ENCODE measurements at places on chromosomes 11 and 22.

DNA sequence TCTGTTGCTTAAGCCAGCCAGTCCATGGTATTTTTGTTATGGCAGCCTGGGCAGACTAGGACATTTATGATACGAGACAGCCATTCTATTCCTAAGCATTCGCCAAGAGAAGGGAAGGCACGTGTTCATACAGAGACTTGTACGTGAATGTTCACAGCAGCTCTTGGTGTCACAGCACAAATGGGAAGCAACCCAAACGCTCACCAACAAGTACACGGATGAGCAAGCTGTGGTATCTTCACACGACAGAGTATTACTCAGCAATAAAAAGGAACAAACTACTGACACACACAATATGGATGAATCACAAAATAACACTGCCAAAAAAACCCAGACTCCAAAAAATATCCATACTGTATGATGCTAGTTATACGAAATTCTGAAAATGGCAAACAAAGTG, 85.1 kb downstream of the PHF21B start:
- no peak for DNase-seq

DNA sequence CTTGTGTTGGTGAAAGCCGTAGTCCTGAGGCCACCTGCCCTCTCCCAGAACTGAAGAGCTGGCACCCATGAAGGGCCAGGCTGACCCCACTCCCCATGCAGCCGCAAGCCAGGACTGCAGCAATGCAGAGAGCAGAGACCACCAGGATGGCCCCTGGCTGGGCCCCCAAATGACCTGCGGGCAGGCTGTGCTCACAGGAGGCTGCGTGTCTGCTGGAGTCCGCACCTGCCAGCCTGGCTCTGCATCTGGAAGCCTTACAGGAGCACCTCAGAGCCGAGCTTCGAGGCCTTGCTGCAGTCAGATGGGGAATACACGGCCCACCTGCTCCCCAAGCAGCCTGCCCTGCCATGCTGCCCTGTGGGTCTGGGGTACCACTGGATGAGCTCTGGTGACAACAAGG, 1336.8 kb downstream of the TBC1D22A start:
- DNase-seq: no peak

DNA sequence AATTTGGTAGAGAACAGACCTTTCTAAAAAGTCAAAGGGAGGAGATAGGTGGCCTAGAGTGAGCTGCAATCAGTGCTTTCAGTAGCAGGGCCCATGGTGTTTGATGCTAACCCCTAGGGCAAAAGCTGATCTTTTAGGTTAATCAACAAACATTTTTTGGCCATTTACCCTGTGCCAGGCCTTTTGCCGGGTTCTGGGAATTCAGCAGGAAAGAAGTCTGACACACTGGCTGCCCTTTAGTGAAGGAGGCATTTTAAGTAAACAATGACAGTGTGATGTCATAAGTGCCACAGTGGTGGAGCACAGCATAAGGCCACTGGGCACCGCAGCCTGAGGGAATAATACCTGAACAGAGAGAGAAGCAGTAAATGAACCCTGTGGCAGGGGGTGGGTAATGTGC, 29.0 kb downstream of the C22orf31 start:
- DNase-seq: no peak

DNA sequence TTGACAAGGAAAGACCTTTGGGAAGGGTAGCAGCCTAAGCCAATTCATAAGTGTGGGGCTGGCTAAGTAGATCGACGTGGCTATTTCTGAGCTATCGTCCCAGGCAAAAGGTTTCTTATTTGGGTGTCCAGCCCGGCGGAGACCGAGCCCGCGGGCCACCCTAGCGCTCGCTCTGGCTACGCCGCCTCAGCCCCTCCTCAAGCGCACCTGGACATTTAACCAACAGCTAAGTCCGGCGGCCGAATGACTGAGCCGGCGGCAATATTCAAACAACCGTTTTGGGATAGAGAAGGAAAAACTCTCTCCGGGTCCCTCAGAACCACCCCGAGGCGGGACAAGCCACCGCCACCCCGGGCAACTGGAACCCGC, 457 bp downstream of the RNF141 start:
- no peak for DNase-seq

DNA sequence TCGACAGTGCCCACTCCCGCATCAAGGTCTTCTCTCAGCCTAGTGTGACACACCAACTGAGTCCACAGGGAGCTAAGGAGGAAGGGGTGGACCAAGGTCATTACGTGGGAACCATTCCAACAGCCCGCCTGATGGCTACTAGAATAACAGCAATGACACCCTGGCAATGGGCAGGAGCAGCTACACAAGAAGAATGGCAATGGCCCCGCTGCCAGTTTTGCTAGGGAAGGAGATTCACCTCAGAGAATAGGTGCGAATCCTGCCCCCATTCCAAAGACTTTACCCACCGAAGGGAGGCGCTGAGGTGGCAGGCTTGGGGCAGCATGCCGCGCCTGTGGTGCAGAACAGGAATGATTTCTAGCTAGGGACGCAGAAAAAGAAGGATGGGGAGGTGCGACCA, 9.1 kb downstream of the WT1 start:
- DNase-seq: no peak

- peak; percentile 39 for DNase-seq
Measured at GRCh38 chr22:44525941-44526778, 28.1 kb upstream of the RTL6 start.

DNA sequence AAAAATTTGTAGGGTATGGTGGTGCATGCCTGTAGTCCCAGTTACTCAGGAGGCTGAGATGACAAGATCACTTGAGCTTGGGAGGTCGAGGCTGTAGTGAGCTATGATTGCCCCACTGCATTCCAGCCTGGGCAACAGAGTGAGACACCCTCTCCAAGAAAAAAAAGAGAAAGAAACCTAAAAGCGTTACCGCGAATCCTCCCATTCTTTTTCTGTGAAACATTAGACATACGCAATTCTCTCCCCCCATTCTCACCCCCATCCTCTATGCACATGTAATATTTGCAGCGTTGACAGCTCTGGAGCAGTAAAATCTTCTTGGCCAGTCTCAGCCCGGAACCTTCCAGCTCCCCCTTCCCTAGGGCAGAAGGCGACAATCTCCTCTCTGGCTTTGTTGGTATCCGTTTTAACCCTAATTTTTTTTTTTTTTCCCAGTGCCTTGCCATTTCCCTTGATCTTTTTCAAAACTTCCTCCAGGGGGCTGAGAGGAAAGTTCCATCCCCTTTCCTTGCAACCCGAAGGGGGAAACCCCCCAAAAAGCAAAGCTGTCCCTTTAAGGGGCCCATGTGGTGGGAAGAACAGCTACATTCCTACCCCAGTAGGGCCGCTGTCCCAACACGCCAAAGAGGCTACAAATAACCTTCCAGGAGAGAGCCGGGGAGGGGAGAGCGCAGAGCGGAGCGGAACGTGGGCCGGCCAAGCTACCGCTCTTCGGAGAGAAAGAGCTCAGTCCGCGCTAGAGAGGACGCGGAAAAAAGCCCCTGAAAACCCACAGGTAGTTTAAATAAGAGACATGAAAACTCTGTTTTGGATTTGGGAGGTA, 1.9 kb downstream of the LRP4 start:
- no peak for DNase-seq

- no peak for DNase-seq
Measured at GRCh38 chr11:20046416-20046815, 113.9 kb downstream of the DBX1 start.

- DNase-seq: no peak
Measured at GRCh38 chr11:5291207-5291838, 10.4 kb downstream of the OR51B4 start.

DNA sequence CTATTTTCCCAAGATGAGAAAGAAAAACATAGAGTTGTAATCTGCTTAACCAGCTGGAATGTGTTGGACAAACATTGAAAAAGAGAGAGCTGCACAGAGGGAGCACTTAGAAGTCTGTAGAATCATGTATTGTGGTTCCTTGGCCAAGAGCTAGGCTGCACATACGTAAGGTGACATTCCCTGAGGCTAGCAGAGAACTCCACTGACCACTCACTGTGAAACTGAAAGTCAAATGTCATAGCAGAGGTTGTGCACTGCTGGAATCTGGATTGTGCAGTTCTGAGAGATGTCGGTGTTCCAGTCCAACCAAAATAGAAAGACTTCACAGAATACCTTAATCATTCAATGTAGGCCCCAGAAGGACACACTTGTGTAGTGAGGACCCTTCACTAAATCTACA, 772.8 kb upstream of the RAG2 start:
- DNase-seq: no peak

DNA sequence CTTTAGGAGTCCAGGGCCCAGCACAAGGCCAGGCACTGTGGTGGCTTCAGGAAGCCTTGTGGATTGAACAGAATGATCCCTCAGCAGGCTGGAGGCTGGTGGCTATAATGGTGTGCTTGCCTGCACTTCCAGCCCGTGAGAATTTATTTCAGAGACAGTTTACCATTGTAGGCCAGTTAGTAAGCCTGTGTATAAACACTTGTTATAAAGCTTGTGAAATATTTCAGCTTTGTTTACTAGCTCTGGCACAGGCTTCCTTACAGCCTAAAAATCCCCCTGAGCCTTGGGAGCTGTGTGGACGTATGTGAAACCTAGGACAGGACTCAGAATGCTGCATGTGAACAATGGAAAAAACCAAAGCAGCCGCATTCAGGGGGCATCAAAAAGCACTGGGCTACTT, 26.6 kb upstream of the ACER3 start:
- DNase-seq: no peak
